Smooth muscle cell of the brain vasculature (primary cell): ENCODE measurements at places on chromosomes 2 and 18.

DNA sequence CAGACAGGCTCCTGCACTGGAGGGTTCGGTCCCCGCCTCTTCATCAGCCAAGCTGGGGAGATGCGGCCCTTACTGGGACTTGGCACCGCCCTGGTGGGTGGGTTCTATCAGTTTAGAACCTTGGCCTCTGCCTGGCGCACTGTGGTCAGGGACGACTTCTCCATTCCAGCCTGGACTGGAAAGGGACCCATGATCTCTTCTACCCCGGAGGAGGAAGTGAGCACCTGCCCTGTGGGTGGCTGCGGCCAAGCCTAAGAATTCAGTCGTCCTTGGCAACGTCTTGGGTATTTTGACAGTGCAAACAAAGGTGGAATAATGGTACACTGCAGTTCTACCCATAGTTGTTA, 106.9 kb upstream of the CD302 start:
- no peak for DNase-seq

GRCh38 chr2:54555318-54555837, 99.3 kb downstream of the SPTBN1 start:
- no peak for DNase-seq

DNA sequence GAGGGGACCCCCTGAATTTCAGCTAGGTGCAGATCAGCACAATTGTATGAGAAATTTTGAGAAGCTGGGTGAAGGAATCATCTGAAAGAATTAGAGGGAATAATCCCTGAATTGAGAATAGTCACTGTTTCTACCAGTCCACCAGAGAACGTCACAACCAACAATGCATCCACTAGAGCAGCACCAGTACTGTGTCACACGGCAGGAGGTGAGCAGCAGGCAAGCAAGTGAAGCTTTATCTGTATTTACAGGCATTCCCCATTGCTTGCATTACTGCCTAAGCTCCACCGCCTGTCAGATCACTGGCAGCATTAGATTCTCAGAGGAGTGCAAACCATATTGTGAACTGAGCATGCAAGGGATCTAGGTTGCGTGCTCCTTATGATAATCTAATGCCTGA, 40.7 kb downstream of the GDF7 start:
- no peak for DNase-seq

- no peak for DNase-seq
These were observed 53.7 kb downstream of the EMX1 start for GRCh38 chr2:72971036-72971435.

DNA sequence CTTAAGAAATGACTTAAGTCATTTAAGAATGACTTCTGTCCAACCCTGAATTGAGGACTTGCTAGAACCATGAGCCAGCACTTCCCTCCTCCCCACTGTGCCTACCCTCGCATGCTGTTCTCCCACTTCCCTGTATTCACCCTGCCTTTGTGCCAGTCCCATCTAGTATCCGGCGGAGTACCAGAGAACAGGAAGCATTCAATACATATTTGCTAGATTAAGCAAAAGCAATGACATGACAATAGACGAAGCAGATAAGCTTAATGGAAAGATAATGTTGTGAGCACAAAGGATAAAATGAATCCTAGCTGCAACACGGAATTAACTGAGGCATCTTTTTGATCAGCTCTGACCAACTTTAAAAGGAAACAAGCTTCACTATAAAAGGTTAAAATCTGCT, 328.5 kb downstream of the TDRD15 start:
- no peak for DNase-seq

- DNase-seq: no peak
These were observed 580 bp downstream of the NEDD4L start for GRCh38 chr18:58044370-58045241.

- no peak for DNase-seq
These were observed 79.4 kb upstream of the ARHGAP28 start for GRCh38 chr18:6650127-6650507.

- no peak for DNase-seq
These were observed 60.9 kb downstream of the RIF1 start for GRCh38 chr2:151470556-151470955.

- no peak for DNase-seq
These were observed 44.1 kb upstream of the SLC14A2 start for GRCh38 chr18:45571195-45571594.

- DNase-seq: no peak
These were observed 6.9 kb upstream of the IGFBP2 start for GRCh38 chr2:216626168-216626874.

DNA sequence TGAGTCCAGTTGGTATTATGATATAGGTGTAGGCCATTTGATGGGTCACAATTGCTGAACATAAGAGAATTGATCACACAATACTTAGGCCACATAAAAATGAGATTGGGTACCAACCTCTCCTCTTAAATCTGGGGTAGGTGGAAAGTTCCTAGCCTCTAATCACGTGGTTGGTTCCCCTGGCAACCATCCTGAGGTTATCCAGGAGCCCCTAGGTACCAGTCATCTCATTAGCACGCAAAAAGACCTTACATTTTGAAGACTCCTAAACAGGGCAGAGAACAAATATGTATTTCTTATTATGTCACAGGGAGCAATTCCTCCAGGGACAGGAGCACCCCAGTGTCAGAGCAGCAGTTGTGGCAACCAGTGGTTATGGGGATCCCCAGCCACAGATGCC, 12.7 kb upstream of the SELENOI start:
- DNase-seq: no peak

DNA sequence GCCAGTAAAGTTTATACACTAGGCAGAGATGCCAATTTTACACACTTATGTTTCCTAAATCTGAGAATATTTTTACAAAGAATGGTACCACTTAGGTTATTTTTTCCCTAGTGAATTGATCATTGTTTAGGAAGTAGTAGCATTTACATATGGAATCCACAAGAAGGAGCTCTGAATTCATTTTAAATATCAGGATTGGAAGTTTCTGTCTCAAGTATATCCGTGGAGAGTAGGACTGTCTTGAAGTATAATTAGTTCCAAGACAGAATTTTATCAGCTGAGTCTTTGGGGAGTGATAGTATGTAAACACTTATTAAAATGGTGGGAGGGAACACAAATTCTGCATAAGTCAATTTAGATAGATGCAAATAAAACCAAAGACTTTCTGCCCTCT, 82.3 kb upstream of the FAM98A start:
- no peak for DNase-seq

DNA sequence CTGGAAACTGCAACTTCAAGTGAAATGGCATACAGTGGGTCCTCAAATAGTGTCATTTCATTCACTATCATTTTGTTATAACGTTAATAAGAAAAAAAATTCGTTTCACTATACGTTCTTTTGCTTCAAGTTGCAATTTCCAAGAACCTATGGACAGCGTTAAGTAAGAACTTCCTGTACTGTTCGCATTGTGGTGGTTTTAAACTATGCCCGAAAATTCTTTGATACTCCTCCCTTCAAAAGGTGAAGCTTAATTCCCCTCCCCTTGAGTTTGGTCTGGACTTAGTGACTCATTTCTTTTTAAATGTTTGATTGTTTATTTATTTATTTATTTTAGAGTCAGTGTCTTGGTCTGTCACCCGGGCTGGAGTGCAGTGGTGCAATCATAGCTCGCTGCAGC, 20.7 kb downstream of the GNLY start:
- no peak for DNase-seq

- no peak for DNase-seq
These were observed 17.6 kb upstream of the TMEM247 start for GRCh38 chr2:46461709-46462171.

GRCh38 chr18:70024093-70024492, 76.4 kb upstream of the CD226 start:
- no peak for DNase-seq

DNA sequence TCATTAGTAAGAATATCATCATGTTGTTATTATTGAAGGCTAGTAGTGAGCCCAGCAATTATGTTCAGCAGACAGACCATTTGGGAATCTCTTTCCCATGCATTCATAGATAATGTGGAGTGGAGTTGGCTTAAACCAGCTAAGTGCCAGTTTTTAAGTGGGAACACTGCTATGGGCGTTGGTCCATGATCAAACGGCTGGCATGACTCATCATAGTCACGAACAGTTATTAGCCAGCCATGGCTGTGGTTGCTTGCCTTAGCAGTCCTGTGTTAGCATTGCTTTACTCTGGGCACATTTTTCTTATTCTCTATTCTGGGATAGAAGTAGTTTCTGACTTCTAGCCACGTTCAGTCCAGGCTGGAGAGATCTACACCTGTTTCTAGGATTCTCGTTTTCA, 17.7 kb downstream of the EIF4E2 start:
- DNase-seq: no peak

DNA sequence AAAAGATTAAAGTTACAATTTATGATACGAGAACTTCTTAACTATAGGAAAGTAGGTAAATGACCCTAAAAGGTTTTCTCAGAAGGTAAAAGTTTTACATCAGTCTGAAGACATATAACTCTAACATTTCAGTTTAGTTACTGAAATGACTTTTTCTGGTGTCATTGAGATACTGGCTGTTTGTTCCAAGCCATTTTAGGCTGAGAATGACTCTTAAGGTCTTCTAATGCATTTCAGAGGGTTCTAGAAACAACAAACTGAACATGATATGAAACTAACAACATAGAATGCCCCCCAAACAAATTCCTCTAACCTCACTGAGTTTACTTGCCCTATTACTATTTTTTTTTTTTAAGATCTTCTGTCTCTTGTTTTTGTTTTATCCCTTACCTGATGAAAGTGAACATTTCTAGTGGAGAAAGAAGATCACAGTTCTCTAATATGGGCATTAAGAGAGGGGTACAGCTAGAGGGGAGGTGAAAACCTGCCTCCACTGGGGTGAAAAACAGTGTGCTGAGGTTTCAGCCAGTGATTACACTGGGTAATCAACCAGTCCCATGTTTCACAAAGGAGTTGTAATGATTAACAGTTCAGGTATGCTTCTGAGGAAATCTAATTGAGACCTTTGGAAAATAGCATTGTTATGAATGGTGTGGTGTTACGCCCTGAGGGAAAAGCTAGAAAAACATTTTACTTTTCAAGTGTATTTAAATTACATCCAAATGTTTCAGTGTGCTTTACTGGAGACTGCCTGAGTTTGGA, 11.2 kb downstream of the NABP1 start:
- DNase-seq: no peak

DNA sequence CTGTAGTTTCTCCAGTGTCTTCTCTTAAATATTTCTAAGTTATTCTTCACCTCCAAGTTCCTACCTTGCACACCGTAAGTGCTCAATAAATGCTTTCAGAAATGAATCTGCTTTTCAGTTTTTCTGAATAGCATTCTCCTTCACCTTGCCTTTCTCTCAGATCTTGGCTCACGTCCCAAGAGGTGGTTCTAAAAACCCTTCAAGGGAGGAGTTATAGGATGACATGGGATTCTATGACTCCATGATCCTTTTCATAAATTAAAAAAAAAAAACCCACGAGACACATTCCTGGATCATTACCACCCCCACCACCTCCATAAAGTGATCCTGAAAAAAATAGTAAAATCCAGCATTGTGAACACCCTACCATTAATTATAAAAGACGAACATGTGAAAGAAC, 11.7 kb downstream of the KCTD1 start:
- DNase-seq: no peak
